ENCODE measurements at places on chromosomes 6 and 20.

GRCh38 chr6:151445482-151445881 is 6.4 kb downstream of the RMND1 start:
- no peak for DNase-seq

GRCh38 chr6:79115553-79116182 is 37.6 kb upstream of the PHIP start:
- no peak for DNase-seq

DNA sequence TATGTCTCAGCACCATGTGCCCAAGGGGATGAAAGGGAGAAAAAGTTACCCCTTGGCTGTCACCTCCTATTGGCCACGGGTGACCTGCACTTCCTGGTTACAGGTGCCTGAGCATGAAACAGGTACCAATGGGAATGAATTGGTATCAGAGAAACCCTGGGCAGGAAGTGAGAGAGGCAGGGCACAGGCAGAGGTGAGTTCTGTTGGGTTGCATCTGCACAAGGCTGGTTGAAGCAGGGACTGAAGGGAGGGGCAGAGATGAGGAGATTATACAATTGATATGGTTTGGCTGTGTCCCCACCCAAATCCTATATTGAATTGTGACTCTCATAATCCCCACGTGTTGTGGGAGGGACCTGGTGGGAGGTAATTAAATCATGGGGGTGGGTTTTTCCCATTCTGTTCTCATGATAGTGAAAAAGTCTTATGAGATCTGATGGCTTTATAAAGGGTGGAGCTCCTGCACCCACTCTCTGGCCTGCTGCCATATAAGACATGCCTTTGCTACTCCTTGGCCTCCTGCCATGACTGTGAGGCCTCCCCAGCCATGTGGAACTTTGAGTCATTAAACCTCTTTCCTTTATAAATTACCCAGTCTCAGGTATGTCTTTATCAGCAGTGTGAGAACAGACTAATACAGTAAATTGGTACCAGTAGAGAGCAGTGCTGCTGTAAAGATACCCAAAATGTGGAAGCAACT is 291.8 kb downstream of the LRFN2 start:
- DNase-seq, result no peak

DNA sequence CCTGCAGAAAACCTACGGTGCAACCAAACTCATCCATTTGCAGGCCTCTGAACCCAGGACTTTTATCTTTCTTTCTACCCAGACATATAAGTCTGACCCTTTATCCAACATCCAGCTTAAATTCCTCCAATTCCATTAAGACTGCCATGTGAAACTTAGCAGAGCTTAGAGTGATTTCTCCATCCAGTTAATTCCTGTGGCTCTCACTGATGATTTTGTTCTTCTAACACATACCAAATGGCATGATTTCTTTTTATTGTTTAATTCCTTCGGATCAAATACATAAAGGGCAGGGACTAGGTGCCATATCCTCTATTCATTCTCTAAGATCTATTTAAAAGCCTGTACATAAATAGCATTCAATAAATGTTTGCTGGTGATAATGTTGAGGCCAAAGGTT is 92.9 kb downstream of the TASP1 start:
- DNase-seq, result no peak

DNA sequence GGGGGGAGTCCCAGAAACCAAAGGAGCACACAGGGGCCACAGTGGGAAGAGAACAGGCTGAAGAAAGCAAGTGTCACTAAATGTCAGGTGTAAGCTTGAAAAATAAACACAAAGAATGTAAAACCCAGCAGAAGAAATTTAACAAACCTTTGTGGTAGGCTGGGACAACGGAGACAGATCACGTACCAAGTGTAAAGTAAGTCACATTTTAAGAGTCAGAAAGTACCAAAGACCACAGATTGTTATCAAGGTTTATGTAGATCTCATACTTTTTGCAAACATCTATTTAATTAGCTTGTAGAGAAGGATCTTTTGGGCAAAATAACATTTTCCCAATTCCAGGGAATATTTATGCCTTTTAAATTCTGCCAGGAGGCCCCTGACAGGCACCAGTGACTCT is 1.6 kb downstream of the CLIC5 start:
- DNase-seq, result no peak

DNA sequence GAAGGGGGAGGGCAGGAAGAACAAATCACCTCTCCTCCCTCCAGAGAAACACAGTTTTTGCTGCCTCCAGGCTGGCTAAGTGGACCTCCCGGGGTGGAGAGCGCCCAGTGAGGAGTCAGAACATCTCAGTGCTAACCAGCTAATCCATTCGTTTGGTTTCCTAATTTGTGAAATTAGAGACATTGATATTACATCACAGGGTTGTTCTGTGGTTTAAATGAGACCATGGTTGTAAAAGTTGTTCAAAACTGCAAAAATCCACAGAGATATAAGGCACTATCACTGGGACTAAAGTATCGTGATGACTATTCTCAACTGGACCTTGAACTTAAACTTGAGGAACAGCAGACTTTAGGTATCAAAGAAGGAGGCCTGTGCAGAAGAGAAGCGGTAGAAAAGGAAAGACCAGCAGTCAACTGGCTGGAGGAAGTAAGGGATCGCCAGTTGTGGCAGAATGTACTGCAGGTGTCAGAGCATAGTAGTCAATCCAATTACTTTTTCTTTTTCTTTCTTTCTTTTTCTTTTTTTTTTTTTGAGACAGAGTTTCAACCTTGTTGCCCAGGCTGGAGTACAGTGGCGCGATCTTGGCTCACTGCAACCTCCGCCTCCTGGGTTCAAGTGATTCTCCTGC is 33.9 kb downstream of the RIPOR2 start:
- DNase-seq, result no peak

- no peak for DNase-seq
Observed at GRCh38 chr20:57283860-57284259, 17.4 kb upstream of the BMP7 start.

DNA sequence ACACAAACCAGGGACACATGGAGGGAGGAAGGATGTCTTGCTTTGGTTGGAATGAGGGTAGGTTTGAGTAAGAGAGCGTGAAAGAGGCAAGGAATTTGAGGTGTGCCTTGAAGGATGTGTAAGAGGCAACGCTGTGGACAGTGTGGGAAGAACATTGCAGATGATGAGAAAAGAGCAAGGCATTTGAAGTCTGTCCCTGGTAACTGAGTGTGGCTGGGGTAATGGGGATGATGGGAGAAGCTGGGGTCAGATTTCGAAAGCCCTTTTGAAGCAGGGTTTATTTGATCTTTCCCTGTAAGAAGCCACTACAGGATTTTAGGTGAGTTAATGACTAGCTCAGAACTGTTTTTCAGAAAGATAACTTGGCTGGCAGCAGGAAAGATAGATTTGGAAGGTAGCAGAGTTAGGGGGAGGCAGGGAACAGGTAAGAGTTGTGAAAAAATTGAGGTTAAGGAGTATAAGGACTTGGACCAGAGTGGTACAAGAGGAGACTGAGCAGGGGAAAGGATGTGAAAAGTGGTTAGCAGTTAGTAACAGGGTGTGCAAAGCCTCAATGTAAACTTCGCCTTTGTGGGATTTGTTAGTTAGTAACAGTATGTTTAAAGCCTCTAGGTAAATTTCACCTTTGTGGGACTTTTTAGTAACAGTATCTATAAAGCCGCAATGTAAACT is 17.7 kb downstream of the UTRN start:
- no peak for DNase-seq

Data from dermis microvascular lymphatic vessel endothelial cell (primary cell).